ENCODE measurements at places on chromosomes 3 and 15.

DNA sequence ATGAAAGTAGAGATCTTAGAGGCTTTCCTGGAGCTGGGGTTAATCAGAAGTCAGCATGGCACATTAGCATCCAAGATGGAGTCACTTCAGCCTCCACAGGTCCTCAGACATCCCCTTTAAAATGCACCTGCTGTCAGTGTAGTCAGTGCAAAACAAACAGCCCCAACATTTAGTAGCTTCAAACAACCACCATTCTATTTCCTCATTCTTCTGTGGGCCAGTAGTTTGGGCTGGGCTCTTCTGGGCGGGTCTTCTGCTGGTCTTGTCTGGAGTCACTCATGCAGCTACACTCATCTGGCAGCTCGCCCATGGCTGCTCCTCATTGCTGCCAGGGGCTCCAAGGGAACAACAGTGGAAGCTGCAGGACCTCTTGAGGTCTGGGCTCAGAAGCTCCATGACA is 99.9 kb downstream of the TLE3 start:
- no peak for DNase-seq

DNA sequence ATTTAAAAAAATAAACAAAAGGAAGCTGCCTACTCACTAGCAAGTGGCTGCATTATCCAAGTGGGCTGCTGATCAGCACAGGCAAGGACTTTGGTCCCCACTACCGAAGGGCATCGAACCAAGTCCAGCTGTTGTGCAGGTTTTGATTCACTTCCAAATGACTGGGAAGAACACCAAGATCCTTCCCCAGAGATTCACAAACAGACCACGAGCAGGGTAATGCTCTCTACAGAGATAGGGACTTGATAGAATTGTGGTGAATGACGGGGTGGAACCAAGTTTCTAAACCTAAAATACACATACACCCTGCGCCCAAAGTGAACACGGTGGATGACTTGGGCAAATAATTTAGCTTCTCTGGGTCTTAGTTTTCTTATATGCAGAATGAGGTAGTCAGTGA is 203.7 kb upstream of the ICE2 start:
- no peak for DNase-seq

DNA sequence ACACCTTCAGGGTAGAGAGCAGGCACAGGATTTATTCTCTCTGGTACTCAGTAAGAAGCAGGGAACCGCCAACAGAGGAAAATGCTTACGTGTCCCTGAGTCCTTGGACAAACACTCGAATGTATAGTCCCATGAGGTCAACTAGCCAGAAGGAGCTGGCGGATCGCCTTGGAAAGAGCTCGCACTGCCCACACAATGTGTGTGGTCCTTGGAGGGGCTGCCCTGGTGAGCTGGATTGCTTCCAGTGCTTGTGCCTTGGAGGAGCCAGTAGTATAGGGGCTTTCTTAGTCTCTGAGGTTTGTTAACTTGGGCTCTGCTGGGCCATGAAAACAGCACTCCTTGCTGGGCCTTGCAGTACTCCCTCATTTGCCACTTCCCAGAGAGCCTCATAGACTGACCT is 40.7 kb upstream of the VILL start:
- DNase-seq: no peak

- DNase-seq: no peak
Observed at GRCh38 chr3:178139116-178139515, 397.1 kb upstream of the KCNMB2 start.

- DNase-seq: no peak
Observed at GRCh38 chr3:71109241-71109976, 474.1 kb downstream of the FOXP1 start.

DNA sequence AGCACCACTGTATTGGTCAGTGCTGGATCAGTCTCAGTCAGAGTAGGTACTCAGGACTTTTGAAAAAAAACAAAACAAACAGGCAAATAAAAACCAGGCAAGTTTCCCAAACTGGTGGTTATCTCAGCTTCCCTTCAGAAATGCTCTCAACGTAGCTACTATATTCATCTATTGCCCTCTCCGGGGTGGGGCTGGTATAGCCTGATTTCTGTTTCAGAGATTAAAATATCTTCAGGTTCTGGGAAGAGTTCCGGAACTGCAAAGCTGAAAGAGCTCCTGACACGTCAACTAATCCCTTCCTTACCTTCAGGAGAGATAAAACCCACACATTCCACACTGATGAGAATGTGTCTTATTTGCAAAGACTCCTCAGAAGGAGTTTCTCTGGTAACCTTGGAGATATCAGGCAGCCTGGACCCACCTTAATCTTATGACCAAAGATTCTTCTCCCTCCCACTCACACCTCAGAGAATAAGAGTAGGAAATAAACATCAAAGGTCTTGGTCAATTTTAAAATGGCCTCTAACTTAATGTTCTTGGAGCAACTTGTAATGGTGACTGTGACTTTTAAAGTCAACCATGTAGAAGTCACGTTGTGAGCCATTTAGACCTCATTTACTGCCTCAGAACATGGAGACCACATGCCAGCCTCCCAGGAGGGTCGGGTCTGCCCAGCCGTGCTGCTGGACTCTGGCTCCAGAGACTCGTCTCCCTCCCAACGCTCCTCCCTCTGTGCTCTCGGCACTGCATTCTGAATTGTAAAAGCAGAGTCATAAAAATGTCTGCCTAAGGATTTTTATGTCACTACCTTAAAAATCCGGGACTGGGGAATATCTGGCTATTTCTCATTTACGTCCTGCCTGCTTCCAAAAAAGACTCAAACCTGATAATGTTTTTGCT is 53.8 kb downstream of the CDCP1 start:
- no peak for DNase-seq

DNA sequence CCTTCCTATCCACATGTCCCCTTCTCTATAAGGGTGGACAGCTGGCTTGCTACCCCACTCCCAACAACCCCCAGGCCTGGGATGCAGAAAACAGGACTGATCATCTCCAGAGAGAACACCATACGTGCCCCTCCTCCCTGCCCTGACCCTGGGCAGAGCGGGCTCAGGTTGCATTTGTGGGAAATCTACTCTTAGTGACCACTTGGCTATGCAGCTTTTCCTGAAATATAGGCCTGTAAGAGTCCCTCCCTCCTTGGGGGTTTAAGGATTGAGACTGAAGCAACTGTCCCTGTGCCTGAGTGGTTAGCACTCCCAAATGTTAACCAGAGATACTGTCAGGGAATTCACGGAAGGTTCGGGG is 11.7 kb downstream of the SH2D7 start:
- no peak for DNase-seq

DNA sequence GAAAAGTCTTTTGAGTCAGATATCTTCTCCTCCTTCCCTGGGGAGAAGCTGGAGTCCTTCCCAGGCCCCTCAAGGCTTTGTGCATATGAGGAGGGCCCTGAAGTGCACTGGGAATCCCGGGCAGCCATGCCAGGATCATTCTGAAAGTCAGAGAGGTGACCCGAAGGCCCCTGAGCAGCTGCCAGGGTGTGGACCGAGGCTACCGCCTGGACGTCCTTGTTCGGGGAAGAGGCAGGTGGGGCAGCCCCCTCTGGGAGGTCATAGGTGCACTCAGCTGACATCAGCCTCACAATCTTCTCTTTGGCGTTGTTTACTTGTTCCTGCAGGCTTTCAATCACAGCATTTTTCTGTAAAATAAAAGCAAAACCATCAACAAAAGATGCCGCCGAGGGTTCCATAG is 73.8 kb upstream of the GSK3B start:
- no peak for DNase-seq

- DNase-seq: no peak
Observed at GRCh38 chr3:159765860-159766294, 222.8 kb upstream of the IL12A start.

DNA sequence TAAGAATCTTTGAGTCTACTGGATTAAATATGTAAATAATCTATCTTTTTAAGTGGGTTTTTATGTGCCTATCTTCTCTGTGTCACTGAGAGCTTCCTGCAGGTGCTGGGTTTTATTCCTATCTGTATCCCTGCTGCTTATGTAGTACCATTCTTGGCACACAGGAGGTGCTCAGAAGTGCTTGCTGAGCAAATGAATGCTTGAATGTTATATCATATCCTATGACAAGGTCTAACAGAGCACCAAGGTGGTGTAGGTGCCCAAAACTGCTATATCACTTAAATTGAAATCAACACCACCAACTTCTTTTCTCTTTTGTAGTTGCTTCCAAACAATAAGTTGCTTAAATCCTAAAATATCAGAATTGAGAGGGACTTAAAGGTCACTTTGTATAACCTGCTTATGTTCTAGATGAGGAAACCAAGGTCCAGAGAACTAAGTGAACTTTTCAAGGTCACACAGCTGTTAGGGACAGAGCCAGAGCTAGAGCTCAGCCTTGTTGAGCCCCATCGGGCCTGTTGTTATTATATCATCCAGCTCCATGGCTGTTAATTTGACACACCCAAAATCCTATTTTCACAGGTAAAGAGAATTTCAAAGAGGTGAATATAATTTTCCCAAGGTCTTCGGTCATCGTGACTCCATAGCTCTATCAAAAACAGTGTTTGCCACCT is 46.0 kb downstream of the CCNL1 start:
- no peak for DNase-seq

DNA sequence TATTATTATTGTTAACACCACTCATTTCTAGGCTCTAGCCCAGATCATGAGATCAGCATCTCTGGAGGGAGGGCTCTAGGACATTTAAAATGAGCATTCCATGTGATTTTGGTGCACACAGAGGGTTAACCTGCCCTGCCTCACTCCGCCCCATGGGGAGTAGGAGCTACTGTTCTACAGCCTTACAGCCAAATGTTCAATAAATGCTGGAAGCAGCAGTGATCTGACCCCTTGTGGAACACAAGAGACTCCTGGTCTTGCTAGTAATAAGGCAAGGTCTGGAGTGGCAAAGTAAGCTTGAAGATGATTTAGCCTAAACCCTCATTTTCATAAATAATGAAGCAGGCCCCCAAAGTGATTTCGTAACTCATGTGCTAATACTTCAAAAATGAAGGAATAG is 166.4 kb upstream of the EOMES start:
- no peak for DNase-seq

GRCh38 chr15:62618846-62619504 is 423.6 kb upstream of the TPM1 start:
- DNase-seq: no peak

DNA sequence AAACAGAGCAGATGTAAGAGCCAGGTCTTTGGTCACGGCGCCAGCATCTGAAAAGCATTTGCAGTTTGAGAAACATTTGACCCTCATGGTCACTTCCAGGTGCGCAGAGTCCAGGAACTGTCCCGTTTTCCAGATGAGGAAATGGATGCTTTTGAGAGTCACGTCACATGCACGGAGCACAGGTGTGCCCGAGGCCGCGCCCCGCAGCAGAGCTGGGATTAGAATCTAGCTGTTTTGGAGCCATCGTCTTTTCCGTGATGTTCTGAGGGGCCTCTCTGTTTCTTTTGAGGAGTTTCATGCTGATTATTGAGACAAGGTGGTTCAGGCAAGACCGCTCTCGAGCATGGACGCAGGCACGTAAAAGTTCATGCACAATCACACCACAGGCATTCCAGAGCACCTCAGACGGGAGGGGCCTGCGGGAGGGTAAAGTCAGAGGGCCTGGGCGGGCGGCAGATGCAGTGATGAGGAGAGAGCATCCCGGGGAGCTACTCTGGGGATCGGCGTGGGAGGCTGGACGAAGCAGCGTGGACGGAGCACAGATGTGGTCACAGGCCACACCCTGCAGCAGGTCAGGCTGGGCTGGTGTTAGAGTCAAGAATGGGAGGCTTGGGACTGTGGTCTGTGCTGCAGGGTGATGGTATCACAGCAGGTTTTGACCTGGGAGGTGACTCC is 139.2 kb upstream of the MEF2A start:
- DNase-seq: no peak

- DNase-seq: no peak
Observed at GRCh38 chr3:123590685-123591450, 6.0 kb upstream of the HACD2 start.

GRCh38 chr3:177426878-177427495 is 229.7 kb upstream of the TBL1XR1 start:
- DNase-seq: no peak

- peak; percentile 12 for DNase-seq
Observed at GRCh38 chr3:186268616-186269448, 93.2 kb downstream of the DGKG start.

DNA sequence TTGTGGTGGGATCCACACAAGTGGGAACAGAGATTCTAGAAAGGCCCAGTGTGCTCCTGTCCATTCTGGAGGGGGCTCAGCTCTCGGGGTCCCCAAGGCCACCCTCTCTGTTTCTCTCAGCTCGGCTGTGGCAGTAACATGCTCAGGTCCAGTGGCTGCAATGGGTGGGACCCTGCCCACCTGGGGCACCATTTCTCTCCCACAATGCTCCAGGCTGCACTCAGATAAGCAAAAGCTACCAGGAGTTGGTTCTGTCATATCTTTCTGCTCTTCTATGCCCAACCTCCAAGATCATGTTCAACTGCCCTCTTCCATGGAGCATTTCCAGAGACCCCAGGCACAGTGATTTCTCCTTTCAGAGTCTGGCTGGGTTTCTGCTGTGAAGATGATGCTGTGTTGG is 40.8 kb downstream of the ITGA11 start:
- no peak for DNase-seq

GRCh38 chr3:2513986-2514385 is 415.3 kb downstream of the CNTN4 start:
- peak; percentile 2 for DNase-seq

GRCh38 chr15:28128031-28128430 is 28.9 kb upstream of the OCA2 start:
- no peak for DNase-seq

DNA sequence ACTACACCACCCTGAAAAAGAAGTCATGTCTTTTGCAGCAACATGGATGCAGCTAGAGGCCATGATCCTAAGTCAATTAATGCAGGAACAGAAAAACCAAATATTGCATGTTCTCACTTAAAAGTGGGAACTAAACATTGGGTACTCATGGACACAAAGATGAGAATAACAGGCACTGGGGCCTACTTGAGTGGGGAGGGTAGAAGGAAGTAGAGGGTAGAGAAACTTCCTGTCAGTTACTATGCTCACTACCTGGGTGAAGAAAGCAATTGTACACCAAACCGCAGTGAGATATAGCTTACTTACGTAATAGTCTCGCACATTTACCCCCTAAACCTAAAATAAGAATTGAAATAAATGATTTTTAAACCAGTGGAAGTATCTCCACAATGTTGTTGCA is 480.5 kb upstream of the ARRDC4 start:
- no peak for DNase-seq

GRCh38 chr3:41095702-41096101 is 103.6 kb upstream of the CTNNB1 start:
- DNase-seq: no peak
